NB4 (cell line): ENCODE measurements at places on chromosomes 3 and 15.

- DNase-seq = no peak
Observed at GRCh38 chr3:2851361-2851760, 258.8 kb downstream of the IL5RA start.

DNA sequence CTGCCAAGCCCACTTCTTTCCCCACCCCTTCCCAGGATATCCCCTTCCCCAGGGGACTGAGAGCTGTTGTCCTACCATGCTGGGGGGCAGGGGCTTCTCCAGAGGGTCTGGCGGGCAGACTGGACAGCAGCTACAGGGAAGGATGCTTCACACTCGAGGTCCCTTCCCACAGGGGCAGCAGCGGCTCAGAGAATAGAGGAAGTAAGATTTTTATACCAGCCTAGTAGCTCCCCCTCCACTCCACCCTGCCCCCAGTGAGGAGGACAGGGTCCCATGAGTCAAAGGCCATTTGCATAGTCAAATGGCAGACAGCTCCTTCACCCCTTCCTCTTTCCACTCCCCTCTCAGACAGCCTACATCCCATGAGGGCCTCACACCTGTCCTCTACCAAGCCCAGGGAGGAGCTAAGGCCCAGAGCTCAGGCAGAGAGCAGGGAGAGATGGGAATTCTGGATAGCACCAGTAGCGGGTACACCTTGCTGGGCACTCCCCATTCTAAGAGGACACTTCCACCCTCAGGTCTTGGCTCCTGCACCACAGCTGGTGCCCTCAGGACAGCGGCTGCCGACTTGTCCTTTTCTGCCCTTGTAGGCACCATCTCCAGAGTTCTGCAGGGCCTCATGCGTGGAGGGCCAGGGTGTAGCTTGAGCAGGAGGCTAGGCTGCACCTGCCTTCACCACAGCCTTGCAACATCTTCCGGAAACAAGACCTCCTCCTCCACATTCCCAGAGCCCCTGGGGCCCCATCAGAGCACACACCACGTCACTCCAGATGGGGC, at the start of gene TLR9:
TLR9 (minus strand) TSS at position 194 of the 777 bp plus-strand sequence; CDS start at position 78, 116 bp downstream.
- DNase-seq = peak; percentile 94

- peak; percentile 89 for DNase-seq
Observed at GRCh38 chr15:40104865-40105516, 3.7 kb downstream of the BMF start.

- no peak for DNase-seq
Observed at GRCh38 chr3:153783741-153784480, 337.3 kb upstream of the ARHGEF26 start.

DNA sequence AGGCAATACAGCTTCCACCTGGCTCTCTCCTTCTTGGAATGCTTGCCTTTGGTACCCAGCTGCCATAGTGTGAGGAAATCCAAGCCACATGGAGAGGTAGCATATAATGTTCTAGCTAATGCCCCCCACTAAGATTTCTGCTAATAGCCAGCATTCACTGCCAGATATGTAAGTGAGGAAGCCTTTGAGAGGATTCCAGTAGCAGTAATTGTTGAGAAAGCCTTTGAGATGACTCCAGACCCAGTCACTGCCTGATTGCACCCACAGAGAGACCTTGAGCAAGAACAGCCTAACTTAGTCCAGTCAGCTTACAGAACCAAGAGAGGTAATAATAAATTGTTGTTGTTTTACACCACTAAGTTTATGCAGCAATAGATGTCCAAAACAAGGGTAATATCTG, 63.1 kb downstream of the STRIT1 start:
- DNase-seq = no peak
